ENCODE measurements at places on chromosomes 3 and 15.

GRCh38 chr3:137792626-137793271 is 28.6 kb downstream of the SOX14 start:
- DNase-seq = no peak

- peak; percentile 87 for DNase-seq
Observed at GRCh38 chr3:50600841-50601591, 10.6 kb downstream of the CISH start.

DNA sequence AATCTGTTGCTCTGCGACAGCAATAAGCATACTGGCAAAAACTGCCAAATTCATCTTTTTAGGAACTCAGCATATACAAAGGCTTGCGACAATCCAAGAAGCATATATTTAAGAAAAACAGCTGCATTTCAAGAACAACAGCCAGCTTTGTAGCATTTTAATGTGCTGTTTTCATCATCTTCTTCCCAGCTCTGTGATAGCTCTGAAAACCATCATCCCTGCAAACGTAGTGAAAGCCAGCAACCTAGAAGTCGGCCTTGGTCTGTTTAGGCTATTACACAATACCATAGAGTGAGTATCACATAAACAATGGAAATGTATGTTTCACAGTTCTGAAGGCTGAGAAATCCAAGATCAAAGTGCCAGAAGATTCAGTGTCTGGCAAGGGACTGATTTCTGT is 187.5 kb downstream of the NAALADL2 start:
- DNase-seq = no peak

DNA sequence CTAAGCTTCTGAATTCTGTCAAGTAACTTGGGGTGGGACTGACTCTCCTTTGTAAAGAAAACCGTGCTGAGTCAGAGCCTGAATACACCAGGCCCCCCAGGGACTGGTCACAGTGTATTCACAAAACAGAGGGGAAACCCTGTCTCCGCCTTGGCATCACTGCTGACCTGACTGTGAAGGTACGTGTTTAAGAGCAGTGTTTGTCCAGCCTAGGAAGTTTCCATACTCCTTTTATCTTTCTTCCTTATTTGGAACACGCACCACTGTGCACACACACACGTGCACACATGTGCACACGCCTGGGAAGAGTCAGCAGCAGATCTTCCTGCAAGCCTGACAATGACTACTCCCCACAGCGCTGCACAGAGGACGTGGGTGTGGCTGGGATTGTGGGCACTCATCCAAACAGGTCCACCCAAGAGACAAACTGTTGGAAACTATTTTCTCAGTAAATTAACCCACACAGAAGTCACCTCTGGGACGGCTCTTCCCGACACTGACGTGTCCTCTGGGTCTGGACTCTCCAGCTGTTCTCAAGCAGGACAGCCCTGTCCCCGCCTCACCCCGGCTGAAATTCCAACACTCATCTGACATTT is 87.7 kb downstream of the ATP10A start:
- no peak for DNase-seq

DNA sequence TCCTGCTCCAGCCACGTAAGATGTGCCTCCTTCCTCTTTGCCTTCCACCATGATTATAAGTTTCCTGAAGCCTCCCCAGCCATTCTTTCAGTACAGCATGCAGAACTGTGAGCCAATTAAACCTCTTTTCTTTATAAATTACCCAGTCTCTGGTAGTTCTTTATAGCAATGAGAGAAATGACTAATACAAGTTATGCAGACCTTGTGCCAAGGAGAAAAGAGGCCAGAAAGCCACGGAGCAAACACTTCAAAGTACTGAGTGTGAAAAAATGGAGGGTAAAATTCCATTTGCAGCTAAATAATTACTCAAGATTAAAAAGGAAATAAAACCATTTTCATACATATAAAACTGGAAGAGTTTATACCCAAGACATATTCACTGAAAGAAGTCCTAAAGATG is 213.6 kb upstream of the LINGO1 start:
- no peak for DNase-seq

GRCh38 chr3:11362600-11362999 is 90.4 kb downstream of the ATG7 start:
- DNase-seq = no peak

- no peak for DNase-seq
Observed at GRCh38 chr15:91224755-91225380, 124.8 kb downstream of the SV2B start.

DNA sequence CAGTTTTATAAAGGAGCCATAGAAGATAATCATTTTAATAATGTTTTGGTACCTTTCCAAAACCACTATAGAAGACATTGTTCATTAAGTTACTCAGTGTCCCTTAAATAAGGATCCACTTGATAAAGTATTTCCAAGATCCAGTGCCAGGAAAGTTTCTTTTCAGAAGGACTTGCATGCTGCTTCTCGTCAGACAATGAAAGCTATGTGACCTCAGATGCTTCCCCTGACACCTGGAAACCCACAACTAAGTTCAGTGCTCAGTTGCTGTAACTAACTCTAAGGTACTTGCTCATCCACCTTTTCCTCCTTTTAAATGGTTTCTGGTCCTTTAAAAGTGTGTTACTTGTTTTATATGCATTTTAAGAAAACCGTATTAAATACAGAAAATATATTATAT is 7.3 kb downstream of the SSR3 start:
- DNase-seq = no peak

GRCh38 chr3:133426721-133427120 is 26.9 kb downstream of the BFSP2 start:
- DNase-seq = no peak

DNA sequence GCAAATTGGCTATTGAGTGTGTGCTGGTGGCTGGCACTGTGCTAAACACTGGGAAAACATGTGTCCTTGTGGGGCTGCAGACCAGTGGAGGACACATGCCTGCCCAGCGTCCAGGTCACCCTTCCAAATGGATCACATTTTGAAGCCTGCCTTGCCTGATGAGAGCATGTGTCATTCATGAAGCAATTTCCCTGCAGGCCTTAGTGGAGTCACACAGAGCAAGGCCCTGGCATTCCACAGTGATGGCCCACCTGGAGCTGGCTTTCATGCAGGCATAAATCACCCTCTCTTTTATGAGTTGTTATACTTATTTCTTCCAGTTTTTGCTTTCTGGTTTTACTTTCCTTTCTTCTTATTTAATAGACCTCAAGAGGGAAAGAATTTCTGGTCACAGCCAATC is 219.5 kb downstream of the EPHB1 start:
- DNase-seq = no peak

DNA sequence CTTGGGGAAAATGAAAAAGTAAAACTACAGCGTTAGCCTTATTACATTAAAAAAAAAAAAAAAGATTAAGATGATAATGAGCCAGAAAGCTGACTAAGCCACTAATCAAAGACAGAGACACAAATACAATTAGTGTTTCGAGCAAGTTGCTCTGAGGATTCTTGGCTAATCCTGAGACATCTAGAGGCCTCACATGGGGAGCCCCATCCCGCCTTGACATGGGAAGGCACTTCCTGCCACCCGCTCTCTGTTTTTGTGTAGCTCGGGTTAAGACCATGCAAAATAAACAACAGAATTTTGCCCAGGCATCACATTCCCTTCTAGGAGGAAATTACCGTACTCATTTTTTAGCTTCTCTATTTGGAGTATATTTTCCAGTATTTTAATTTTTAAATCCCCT is 15.3 kb downstream of the HESX1 start:
- no peak for DNase-seq

DNA sequence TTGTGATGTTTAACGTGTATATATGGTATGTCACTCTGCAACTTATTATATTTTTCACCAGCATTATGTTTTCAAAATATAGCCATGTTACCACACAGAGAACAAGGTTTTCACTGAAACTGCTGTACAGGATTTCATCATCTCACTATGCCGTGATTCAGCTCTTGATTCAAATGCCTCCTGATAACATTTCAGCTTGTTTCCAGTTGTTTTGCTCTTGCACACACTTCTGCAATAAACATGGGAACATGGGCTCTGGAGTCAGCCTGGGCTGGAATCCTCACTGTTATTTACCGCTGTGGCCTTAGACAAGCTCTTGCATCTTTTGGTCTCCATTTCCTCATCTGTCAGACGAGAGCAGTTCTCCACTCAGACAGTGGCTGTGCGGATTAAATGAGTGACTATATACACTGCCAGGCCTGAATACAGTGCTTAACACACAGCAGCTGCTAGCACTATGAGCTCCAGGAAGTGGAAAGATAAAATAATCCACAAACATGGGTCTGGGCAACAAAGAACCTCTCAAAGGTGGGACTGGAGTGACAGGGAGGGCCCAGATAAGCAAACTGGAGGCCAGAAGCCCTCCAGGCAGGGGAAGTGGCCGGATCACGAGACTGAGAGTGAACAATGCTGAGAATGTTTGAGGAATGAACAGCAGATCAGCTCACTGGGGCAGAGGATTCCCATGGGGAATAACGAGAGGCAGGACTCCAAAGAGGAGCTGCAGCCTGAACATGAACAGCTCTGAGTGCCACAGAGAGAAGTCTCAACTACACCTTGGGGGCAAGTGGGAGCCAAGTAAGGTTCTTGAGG is 17.7 kb downstream of the NTRK3 start:
- no peak for DNase-seq

- no peak for DNase-seq
Observed at GRCh38 chr15:98901434-98902072, 106.0 kb downstream of the PGPEP1L start.

- DNase-seq = no peak
Observed at GRCh38 chr15:43215961-43216360, 4.9 kb downstream of the EPB42 start.
